Choroid plexus epithelial cell (primary cell): ENCODE measurements at places on chromosomes 3 and 15.

DNA sequence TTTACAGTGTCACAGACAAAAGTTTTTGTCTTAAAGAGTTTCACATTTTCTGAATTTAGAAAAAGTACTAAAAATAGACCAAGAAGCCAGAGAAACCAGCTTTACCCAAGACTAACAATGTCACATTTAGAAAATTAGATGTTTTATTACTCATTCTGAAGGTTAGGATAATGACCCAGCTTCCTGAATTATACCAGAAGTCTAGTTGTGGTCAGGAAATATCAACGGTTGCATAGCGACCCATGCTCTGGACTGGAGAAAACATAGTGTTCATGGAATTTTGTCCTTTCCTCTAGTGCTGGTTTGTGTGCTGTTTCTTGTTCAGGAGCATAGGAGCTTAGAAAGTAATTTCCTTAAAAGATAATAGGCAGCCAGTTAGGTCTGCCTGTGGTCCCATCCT is 59.0 kb downstream of the DPPA2 start:
- DNase-seq: peak; percentile 94

DNA sequence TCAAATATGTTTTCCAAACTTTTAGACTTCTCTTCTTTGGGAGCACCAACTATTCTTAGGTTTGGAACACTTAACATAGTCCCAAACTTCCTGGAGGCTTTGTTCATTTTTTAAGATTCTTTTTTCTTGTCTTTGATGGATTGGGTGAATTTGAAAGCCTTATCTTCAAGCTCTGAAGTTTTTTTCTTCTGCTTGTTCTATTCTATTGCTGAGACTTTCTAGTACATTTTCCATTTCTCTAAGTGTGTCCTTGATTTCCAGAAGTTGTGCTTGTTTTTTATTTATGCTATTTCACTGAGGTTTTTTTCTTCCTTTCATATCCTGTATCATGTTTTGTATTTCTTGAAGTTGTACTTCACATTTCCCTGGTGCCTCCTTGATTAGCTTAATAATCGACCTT is 97.5 kb downstream of the PLSCR2 start:
- no peak for DNase-seq

GRCh38 chr3:38522002-38522401 is 25.9 kb downstream of the EXOG start:
- no peak for DNase-seq

GRCh38 chr3:192957441-192958021 is 39.9 kb upstream of the MB21D2 start:
- peak; percentile 97 for DNase-seq

DNA sequence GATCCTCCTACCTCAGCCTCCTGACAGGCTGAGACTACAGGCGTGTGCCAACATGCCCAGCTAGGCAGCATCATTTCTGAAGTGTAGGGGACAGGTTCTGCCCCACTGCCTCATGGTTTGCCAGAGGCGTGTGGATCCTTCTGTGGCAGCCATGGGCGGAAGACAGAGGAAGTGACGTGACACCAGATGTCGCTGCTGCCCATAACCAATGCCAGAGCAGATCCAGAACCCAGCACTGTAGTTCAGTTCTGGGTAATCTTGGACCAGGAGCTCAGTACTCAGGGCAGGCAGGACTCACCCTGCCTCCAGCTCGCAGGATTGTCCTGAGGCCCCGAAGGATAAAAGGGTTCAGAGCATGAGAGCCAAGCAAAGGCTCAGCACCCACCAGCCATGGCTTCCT is 8.2 kb downstream of the RBPMS2 start:
- DNase-seq: no peak

DNA sequence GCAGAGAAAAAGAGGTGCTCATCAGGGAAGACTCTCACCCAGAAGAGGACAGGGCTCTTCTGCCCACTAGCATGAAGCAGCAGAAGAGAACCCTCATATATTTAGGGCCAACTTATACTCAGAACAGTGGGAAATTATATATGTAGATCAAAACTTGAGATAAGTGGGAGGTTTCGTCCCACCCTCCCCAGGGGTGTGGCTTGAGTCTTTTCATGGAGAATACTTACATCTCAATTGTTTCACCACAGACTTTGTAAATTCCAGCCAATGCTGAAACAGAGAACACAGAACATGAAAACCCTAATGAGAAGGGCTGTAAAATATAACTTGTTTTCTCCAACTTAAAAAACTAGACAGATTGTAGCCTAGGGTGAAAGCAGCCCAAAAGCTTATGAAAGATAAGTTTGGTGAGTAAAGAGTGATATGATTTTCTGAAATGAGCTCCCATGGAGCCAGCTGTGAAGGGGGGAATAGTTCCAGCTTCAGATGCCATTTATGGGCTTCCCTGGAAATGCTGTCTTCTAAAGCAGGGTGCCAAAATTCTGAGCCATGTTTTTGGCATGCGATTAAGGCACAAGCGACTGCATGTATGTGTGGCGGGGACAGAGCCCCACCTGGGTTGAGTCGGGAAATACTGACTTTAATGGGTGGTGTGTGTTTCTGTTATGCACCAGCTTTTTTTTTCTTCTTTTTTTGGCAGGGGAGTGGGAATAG is 92.9 kb downstream of the WDR76 start:
- DNase-seq: no peak

DNA sequence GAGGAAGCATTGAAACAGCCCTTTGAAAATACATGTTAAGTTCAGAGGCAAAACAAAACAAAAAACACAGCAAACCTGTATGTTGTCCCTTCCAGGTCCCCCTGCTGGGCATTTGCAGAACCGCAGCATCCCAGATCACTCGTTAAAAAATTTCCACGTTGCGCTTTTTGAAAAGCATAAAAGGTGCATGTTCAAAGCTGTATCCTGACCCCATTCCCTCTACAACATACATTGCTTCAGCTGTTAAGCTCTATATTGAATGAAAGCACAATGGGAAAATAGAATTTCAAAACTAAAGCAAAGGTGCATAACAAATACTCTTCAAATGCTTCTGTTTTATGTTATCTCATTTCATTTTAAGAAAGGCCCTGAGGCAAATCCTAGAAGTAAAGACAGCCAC is 328.3 kb downstream of the THSD4 start:
- peak; percentile 68 for DNase-seq

GRCh38 chr15:38558372-38559059 is 6.1 kb downstream of the RASGRP1 start:
- peak; percentile 44 for DNase-seq

GRCh38 chr3:104687362-104687761 is 679.3 kb upstream of the ALCAM start:
- DNase-seq: no peak

- DNase-seq: no peak
These were observed 357.9 kb downstream of the RORA start for GRCh38 chr15:60871152-60871551.

DNA sequence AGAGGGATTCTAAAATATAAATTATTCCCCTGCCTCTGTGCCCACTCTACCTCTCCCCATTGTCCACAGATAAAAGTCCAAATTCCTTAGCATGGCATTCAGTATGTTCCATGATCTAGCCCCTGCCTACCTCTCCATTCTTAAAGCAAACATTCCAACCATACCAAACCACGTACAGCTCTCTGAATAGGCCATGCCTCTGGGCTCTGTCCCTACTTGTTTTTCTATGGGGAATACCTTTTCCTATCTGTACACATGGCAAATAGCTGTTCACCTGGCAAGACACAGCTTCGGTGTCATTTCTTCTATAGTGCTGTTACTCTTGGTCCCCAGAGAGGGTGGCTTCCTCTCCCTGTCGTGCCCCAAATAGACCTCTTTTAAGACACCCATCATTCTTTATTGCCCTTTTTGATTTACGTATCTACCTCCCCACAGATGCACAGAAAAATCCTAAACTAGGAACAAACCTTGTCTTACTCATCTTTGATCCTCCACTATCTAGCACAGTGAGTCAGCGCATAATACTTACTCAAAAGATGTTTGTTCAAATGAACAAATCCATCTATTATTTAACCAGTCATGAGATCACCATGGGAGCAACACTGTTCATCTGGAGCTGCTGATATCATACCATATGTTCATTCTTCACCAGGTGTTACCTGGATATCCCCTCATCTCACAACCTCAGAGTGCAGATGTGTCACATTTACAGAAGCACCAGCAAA is 329.8 kb downstream of the THSD4 start:
- DNase-seq: peak; percentile 47

GRCh38 chr3:9183811-9184460 is 65.5 kb downstream of the SRGAP3 start:
- peak; percentile 17 for DNase-seq

DNA sequence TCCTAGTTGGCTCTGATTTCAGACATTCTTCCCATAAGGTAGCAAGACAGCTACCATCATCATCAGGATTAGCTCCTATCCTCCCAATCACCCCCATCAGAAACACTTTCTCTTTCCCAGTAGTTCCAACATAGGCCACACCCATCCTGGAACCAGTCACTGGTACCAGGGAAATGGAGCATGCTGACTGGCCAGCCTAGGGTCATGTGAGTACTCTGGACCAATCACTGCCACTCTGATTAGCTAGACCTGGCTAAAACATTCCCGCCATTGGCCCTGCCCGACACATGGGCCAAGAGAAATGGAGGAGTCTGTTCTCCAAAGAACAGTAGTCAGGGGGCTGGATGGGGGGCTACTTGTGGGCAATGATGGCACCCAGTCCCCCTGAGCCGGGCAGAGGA is 12.4 kb downstream of the EFCC1 start:
- DNase-seq: no peak

DNA sequence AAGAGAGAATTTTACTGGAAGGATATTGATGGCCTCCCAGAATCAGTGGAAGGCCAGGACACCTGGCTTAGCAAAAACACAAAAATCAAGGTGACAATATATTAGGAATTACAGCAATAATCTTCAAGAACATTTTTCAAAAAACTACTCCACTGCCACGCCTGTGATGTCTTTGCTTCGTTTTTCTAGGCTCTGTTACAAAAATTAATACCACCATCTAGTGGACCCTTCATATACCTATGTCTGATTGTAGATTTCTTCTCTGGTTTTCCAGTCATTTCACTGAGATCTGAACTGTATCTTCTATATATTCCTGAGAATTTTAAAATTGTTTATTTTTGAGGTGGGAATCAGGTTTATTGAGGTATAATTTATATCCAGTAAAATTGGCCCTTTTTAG is 5.6 kb upstream of the SLC33A1 start:
- DNase-seq: peak; percentile 65

- DNase-seq: no peak
These were observed 41.3 kb downstream of the NEK11 start for GRCh38 chr3:131067983-131068382.

GRCh38 chr3:117898722-117899522 is 1135.7 kb downstream of the IGSF11 start:
- peak; percentile 42 for DNase-seq

- peak; percentile 96 for DNase-seq
These were observed 219.3 kb upstream of the ATP10A start for GRCh38 chr15:26082221-26083109.

DNA sequence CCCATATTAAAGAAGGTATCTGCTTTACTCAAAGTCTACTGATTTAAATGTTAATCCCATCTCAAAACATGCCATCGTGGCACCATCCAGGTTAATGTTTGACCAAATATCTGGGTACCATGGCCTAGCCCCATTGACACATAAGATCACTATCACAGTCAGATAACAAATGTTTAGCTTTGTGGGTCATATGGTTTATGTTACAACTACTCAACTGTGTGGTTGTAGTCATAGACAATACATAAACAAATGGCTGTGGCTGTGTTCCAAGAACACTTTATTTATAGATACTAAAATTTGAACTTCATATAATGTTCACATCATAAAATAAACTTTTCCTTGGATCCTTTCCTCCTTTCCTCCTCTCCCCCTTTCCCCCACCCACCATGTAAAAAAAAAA is 9.8 kb upstream of the SNRPN start:
- no peak for DNase-seq

DNA sequence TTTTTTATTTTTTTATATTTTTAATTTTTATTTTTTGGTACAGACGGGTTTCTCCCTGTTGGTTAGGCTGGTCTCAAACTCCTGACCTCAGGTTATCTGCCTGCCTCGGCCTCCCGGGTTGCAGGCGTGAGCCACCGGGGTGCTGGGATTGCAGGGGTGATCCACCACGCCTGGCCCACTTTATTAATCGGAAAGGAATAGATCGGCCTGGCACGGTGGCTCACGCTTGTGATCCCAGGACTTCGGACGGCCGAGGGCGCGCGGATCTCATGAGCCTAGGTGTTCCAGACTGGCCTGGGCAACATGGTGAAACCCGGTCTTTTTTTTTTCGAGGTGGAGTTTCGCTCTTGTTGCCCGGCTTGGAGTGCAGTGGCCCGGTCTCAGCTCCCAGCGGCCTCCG is 26.5 kb upstream of the TUBGCP5 start:
- no peak for DNase-seq

- DNase-seq: peak; percentile 58
These were observed 493.3 kb downstream of the MAGI1 start for GRCh38 chr3:65545429-65545828.

DNA sequence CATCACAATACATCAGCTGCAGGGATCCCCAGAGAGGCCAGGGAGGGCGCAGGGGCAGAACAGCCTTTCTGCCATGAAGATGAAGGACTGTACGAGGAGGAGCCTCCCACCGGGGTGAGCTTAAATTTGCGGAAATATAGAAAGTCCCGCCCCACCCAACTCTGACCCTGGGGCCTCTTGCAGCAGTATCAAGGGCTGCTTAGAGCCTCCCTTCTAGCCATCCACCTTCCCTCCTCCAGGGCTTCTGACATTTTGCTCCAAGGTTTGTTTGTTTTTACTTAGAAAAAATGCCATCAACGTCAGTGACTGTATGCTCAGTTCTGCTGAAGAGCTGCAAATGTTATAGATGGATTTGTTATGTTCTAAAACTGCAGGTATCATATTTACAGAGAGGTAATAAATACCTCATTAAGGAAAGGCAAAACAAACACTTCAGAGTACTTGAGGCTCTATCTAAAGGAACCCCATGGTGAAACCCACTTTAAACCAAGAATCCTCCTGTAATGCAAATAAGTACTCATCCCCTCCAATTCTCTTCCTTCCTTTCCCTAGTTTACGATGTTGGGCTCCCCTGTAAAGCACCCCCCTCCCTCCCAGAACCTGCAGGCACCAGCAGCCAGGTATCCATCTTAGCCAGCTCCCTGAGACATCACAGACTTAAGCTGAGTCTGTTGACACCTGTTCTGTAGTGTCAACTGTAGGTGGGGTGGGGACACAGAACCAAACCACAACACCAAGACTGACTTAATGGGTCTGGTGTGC is 30.5 kb downstream of the RFTN1 start:
- peak; percentile 80 for DNase-seq
